Large intestine (tissue), 12 donors: ENCODE measurements at places on chromosomes 4 and X.
A peak's percentile ranks its signal among the peaks of the same experiment; 100 is the strongest.

GRCh38 chr4:7762376-7763030 lies 177.2 kb downstream of the AFAP1 start:
- no peak for DNase-seq

DNA sequence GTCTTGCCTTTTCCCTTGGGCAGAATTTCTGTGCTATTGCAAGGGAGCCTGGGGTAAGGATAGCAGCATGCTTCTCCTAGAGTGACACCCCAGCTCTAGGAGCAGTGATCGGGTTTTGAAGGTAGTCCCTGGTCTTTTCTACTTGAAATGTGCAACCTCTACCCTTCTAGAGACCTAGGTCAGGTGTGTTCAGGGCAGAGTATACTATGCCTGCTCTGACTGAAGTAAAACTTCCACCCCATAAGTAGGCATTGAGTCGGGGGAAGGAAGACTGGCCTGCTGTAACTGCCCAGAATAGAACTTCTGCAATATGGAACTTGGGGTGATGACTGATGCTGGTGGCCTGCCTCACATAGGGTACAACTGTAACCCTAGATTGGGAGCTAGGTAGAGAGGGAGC lies 80.9 kb downstream of the ARHGAP36 start:
- no peak for DNase-seq

GRCh38 chr4:84691170-84691691 lies 108.3 kb downstream of the CDS1 start:
- no peak for DNase-seq

GRCh38 chr4:151163855-151164254 lies 64.4 kb downstream of the RPS3A start:
- DNase-seq = no peak

GRCh38 chr4:8182858-8183725 lies 16.0 kb upstream of the SH3TC1 start:
- DNase-seq = peak; percentile 60

GRCh38 chr4:102575369-102576129 lies 74.4 kb downstream of the NFKB1 start:
- DNase-seq = no peak

DNA sequence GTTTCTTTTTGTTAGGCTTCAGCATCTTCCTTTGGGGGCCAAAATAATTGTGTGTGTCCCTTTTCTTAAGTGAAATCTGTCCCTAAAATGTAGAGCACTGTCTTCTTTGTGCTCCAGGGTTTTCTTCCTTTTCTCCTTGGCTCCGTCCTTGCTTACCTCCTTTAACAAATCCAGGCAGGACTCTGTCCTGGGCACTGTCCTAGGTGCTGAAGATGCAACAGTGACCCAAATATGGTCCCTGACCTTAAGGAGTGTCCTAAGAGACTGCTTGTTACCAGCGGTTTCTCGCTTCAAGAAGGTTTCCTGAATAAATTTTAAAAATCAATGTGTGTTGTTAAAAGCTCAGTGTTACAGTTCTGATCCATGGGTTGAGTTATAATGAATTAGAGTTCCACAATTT lies 471.8 kb downstream of the KCNIP4 start:
- no peak for DNase-seq

GRCh38 chr4:22077571-22077970 lies 129.0 kb upstream of the KCNIP4 start:
- no peak for DNase-seq

DNA sequence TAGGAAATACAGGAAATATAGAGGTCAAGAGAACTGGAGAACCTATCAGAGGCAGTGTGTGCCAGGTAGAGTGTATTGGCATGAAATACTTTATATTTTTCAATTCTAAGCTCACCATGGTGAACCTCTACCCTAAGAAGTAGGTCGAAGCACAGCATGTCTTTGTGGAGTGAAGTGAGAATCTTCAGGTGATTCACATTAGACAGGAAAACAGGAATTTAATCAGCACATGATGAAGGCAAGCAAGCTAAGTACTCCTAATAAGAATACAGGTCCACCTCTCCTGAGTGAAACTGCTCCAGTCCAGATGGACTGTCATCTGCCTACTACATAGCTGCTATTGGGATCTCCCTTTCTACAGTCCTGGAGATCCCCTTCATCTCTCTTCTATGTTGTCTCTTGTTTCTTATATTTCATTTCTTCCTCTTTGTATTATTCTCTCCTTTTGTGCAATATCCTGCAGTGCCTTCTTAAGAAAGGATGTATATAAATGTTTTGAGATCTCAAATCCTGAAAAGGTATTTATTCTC lies 159.0 kb downstream of the LRBA start:
- no peak for DNase-seq

- DNase-seq = no peak
These were observed 144.2 kb downstream of the PABPC4L start for GRCh38 chr4:134057356-134057755.

DNA sequence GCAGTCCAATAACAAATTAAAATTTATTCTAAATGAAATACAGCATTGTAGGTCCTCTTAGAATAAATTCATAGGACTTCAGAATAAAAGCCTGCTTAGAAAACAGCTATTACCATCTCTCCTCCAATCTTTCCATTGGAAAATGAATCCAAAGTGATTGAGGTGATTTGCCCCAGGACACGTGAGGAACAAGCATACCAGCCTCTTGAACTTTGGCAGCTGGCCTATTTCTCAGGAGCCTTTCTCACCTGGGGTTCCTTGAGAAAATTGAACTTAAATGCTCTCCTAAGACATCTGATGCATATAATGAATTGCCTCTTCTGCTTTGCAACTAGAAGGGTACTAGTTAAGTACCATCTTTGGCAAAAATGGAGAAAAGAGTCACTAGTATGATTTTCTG lies 13.5 kb downstream of the ARHGAP24 start:
- DNase-seq = no peak

DNA sequence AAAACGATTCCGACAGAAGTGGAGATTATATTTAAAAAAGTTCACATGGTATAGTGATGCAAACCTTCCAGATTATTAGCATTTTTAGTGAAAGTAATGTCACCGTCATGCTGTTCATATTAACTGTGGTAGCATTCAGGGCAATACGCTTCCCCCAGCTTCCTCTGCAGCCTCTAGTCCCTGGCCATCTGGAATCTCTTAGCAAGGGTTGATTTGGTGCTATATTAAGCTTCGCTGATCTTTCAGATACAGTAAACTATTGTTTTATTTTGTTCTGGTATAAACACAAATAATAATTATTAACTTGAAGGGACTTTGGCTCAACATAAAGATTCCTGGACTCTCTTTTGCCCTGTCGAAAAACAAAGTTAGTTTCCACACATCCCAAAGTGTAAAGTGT lies 1080.5 kb upstream of the TENM3 start:
- no peak for DNase-seq

- DNase-seq = no peak
These were observed 4.5 kb upstream of the GRSF1 start for GRCh38 chr4:70844180-70844579.

GRCh38 chr4:102259702-102260101 lies 85.6 kb downstream of the SLC39A8 start:
- peak; percentile 48 for DNase-seq

GRCh38 chr4:152041295-152041694 lies 280.5 kb upstream of the GATB start:
- no peak for DNase-seq

- DNase-seq = peak; percentile 83
These were observed 14.8 kb downstream of the ADGRA3 start for GRCh38 chr4:22500831-22501714.

GRCh38 chr4:7781366-7781765 lies 158.3 kb downstream of the AFAP1 start:
- DNase-seq = no peak

GRCh38 chr4:157992948-157993839 lies 179.6 kb downstream of the GASK1B start:
- DNase-seq = peak; percentile 43

- no peak for DNase-seq
These were observed 59.9 kb downstream of the DIPK2B start for GRCh38 chrX:45140812-45141211.

DNA sequence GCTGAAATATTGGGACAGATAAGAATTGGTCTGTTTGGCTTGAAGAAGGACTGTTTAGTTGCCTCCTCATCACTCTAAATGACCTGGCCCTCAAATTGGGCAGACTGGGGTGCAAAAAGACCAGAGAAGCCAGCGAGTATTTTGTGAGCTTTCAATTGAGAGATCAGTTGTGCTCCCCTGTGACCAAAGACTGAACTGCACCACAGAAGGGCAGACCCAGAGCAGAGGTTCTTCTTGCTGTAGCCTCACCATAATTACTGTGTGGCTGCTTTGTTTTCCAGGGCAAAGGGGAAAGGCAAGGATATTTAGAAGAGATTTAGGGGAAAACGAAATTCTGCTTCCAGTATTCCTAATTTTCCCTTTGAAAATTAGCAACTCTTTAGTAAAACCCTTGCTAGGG lies 104.0 kb upstream of the MBNL3 start:
- peak; percentile 7 for DNase-seq

DNA sequence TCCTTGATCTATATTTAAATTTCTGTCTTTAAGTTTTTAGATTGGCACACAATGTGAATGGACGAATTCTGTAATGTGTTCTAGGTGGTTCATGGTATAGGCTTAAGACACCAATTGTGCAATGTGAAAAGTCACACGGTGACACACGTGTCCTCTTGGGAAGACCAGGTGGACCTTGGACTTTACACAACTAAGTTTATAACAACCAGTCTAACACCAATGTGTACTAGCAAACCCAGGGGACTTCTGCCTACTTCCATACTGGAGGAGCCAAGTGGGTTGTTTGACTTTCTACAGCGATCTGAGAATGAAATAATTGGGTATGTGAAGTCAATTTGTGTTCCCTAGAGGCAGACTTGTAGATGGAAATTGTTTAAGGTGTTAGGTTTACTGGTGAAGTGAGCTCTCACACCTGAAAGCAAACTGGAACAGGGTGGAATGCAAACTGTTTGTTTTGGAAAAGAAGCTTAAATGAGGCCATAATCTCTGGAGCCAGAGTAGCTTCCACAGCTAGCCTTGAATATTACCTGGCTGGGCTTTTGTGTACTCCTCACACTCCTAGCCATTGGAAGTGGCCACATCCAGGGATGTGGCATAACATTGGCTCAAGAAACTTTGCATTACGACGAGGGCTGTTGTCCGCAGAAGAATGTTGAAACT lies 45.9 kb upstream of the WDR1 start:
- DNase-seq = peak; percentile 92
